ENCODE measurements at places on chromosomes 5 and 9. TPM values are rescaled to one million over a fixed set of nuclear protein-coding genes. Genes with fewer than 3 reads are reported as not detected.
A peak's percentile ranks its signal among the peaks of the same experiment; 100 is the strongest.

GRCh38 chr9:125630436-125630835 is 76.6 kb downstream of the MAPKAP1 start:
- DNase-seq: no peak

Gene IL9
- not detected for total RNA-seq

DNA sequence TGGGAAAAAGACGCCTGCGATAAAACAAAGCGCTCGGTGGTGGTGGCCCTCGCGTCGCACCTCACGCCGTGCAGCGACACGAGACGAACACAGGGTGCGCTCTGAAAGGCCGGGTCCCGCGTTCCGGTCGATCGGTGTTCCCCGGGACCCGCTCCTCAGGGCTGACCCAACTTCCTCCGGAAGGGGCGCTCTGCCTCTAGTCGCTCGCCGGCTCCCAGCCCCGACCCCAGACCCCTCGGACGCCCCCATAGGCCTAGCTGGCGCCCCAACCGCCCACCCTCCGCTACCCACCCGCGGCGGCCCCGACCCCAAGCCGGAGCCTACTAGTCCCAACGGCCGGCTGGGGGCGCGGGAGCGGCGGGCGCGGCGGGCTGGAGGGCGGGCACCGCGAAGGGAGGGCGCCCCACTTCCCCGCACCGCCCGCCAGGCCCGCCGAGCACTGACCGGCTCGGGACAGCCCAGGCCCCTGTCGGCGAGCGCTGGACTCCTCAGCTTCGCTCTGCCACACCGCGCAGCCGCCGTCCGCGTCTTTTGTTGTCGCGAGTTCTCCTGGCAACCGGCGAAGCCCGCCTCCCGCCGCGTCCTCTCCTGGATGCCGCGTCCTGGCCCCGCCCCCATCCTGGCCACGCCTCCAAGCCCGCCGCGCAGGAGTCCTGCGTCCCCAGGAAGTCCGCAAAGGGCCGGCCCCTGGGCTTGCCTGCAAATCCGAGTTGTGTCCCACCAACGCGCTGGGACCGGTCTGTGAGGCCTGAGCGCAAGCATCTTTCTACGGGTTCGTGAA is at the start of gene KIF27:
Gene KIF27, minus strand, starts transcription at position 506 of the 781 bp plus-strand sequence. CDS start 5,841 bp downstream, outside the sequence.
- peak; percentile 99 for DNase-seq

- DNase-seq: no peak
These were observed 19.1 kb downstream of the FSD1L start for GRCh38 chr9:105466898-105467455.

DNA sequence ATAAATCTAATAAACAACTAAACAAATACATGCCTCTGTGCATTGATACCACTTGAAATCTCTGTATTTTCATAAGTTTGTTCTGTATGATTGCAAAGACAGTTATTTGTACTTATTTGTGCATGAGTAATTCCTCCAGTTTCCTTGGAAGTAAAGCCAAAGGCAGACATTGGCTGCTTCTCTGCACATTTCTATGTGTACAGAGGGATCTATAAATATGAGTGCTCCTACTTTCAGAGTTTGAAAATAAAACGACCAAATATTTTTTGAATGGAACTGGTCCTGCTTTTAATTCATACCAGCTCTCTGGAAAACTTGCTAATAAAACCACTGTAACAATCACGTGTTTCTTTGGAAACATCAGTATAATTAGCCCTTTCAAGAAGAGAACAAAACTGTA is 306.5 kb downstream of the MAN2A1 start:
- DNase-seq: no peak

Gene PPP3R2
- not detected for total RNA-seq

DNA sequence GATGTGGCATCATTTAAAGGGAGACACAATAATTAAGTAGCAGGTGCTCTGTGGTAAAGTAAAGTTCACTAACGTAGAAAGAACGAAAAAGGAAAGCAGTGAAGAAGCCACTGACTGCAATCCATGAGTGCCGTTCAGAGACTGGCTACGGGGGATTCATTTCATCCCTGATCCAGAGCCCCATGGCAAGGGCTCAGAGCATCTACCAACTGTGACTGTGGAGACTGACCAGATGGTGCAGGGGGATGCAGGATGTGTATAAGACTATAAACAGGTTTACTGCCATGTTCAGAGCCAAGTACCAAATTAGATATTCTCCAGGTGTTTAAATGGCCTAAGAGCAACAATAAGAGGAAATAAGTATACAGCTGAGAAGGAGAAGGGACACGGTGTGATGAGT is 47.7 kb downstream of the MARCHF11 start:
- DNase-seq: no peak

- DNase-seq: no peak
These were observed 12.8 kb downstream of the PIP5K1B start for GRCh38 chr9:68717552-68718443.

Measured in neural progenitor cell (in vitro differentiated cells).